ENCODE measurements at places on chromosomes 3 and 15.

DNA sequence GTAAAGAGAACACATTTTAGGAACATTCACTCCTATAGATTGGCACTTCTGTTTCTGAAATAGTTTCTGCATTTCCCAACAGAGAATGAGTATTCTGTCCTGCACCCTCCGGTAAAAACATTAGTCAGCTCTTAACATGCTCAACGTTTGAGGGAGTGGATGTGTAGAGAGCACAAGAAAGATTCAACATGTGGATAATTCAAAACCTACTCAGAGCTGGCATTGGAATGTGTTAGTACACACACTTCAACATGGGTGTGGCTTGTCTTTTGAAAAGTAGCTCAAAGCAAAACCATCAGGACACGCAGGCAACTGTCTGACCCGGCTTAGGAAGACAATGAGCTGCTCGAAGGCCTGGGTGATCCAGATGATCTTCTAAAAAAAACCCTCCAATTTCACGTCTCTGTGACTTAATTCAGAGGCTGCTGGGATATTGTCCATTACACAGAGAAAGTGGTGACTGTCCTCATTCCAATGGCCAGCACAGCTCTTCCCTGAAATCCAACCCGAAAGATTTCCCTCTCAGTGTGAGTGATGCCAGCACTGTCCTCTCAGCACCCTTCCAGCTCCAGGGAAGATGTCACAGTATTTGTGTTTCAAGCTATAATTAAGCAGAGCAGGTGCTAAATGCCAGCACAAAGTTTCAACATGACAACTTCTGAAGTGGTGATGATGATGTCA is 18.1 kb downstream of the FBN1 start:
- no peak for DNase-seq

DNA sequence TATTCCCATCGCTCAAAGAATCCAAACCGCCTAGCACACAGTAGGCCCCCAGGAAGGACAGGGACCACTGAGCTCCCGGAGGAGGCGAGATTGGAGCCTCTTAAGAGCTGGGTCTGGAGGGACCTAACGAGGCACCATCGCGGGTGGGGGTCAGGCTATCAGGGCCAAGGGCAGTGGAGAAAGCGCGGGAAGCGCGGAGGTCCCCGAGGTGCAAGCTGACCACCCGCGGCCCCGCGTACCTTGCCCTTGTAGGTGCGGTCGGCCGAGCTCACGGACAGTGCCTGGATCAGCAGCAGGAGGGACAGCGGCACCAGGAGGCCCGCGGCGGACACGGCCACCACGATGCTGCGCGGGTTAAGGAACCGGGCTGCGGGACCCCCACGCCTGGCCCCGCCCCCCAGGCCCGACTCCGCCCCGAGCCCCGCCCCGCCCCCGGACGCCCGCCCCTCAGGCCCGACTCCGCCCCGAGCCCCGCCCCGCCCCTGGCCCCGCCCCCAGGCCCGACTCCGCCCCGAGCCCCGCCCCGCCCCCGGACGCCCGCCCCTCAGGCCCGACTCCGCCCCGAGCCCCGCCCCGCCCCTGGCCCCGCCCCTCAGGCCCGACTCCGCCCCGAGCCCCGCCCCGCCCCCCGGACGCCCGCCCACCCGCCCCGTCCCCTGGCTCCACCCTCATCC is 3.9 kb downstream of the ZDHHC19 start:
- peak; percentile 18 for DNase-seq

- DNase-seq: no peak
Measured at GRCh38 chr3:12991861-12992281, 81.4 kb downstream of the IQSEC1 start.

- DNase-seq: no peak
Measured at GRCh38 chr15:43253431-43254403, 13.0 kb downstream of the TGM5 start.

- no peak for DNase-seq
Measured at GRCh38 chr15:38154255-38154654, 98.4 kb upstream of the SPRED1 start.

- no peak for DNase-seq
Measured at GRCh38 chr3:7410782-7411181, 549.9 kb downstream of the GRM7 start.

- DNase-seq: no peak
Measured at GRCh38 chr3:24174614-24175013, 229.5 kb downstream of the NR1D2 start.

DNA sequence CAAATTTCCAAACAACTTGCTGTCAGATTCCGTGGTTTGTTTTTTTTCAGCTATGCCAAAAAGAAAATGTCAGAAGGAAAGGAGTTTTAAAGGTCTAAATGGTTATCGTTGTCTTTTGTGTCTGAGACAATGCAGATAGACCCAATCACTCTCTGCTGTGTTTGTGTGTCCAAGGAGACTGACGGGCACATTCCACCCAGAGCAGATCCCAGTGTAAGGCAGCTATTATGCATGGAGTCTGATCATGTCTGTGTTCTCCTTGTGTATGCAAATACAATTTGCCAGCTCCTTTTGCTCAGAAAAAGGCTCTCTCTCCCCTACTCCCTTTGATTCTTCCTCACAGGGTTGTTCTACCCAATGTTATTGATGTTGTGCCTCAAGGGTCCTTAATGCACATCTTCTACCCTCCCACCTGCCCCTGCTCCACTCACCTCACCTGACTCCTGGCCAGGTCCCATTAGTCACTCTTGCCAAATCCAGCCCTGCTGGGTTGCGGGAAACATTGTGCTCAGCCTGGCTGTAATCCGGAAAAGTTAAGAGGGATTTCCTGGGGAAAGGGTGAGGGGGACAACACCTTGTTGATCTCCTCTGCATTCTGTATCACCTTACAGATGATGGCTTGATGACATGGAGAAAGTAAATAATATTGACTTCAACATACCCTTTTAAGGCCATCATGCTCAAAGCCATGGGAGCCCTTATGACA is 61.0 kb downstream of the OTOL1 start:
- no peak for DNase-seq

GRCh38 chr3:134927599-134927998 is 132.5 kb downstream of the EPHB1 start:
- no peak for DNase-seq

DNA sequence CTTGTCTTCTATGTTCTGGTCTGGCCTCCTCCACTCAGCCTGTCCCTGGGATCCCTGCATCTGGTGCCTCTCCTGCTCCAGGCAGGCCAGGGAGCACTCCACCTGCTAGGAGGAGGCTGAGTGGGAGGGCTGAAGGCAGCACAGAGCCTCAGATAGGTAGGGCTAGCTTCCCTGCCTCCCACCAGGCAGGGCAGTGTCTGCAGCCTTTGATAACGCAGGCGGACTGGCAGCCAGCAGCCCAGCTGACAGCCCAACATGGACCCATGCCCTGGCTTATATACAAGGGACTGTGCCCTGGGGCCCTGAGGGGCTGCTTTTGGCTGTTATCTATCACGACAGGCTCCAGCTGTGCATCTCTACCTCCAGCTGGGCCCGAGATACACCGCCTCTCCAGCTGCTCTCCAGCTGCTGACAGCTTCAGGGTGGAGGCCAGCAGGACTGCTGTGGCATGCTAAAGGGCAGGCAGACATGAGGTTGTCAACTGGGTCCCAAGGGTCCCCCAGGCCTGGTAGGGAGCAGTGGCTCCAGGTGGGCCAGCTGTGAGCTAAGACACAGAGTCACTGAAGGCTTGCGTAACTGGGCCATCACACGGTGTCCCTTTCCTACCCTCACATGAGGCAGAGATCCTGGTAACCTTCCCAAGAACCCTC is 5.2 kb upstream of the CLK3 start:
- no peak for DNase-seq

DNA sequence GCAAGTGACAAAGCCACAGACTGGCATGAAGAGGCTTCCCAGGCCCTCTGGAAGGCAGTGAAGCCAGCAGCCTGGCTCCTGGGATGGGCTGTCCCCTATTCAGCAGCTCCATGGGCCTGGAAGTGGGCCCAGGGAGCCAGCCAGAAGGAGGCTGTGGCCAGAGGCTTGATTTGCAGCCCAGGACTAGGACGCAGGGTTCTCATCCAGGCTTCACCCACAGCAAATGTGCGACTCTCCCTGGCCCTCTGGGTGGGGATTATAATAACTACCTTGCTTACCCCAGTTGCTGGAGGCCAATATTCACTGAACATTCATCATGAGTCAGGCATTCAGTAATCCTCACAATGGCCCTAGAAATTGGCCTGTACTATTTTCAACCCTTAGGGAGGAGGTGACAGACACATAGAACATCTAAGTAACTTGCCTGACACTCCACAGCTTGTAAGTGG is 24.6 kb upstream of the SRP14 start:
- DNase-seq: no peak

- DNase-seq: no peak
Measured at GRCh38 chr3:184635126-184635525, 73.5 kb downstream of the EPHB3 start.

- no peak for DNase-seq
Measured at GRCh38 chr15:65862682-65863081, 6.6 kb upstream of the RAB11A start.

GRCh38 chr3:168134931-168135330 is 39.2 kb upstream of the GOLIM4 start:
- no peak for DNase-seq

DNA sequence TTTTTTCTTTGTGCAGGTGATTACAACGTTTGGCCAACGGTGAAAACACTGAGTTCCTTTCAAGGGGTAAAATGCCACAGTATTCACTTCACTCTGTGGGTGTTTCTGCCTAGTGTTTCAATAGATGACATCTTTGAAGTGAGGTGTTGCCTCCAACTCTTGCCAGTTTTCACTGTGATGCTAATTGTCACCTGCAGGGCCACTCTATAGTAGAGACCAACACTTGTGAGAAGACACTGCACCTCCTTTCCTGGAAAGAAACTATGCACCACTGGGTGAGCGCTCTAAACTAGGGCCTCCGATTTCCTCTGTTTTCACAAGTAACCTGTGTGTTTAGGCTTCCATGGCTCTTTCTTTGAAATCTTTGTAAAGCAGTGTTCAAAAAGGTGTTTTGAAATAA is 98.3 kb downstream of the THRB start:
- DNase-seq: no peak

GRCh38 chr15:67783303-67783702 is 42.0 kb upstream of the SKOR1 start:
- peak; percentile 15 for DNase-seq

DNA sequence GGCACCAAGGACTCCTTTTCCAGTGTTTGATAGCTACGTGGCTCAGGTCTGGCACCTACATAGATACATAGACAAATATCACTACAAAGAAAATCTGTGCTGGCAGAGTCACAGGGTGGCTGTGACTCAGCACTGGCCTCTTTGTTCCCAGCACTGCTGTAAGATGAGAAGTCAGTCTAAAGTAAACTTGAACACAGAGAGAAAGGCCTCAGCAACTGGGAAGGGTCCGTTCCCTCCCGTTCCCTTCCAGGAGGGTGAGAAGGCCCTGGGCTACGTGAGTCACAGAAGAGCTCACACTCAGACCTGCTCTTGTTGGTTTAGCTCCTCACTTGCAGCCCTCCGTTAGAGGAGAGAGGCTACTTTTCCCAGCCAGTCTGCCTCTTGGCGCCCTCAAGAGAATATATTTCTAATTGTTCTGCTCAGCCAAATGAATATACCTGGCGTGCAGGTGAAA is 23.1 kb downstream of the ANXA2 start:
- DNase-seq: no peak

GRCh38 chr15:70632079-70632478 is 131.3 kb downstream of the UACA start:
- no peak for DNase-seq

GRCh38 chr3:109930582-109930981 is 593.2 kb upstream of the DPPA4 start:
- DNase-seq: no peak

DNA sequence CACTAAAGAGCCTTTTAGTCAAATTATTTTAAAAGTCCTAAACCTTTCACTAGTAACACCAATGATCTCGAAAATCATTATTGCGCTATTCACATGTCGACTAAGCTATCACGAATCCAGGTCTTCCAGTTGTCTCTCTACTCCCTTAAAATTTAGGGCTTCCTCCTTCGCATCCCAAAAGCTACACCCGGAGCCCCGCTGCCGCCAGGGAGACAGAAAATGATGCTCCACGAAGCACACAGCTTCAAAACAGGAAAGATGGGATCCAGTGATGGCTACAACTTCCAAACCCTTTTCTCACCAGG is 253 bp downstream of the IFT80 start:
- no peak for DNase-seq

DNA sequence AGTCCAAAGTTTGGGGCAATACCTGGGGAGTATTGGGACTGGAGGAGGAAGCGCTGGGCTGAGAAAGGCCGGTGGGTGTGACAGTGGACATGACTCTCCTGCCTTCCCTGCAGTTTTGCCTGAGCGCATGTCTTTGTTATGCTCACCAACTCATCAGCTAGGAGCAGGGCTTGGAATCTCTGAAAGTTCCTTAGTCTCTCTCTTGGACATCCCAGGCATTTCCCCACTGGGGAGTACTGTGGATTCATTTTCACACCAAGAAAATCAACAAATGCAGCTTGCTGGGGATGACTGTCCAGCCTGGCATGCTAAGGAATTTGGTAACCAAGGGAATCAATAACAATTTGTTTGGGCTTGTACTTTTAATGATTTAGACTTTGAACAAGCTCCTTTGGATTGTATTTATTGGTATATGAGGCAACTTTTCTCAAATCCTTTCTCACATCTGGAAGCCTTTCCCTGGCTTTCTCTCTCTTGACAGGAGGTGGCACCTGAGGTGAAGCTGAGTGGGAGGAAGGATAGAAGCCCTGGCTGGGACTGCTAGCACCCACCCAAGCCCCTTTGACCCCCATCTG is 48.5 kb upstream of the CHST2 start:
- no peak for DNase-seq

DNA sequence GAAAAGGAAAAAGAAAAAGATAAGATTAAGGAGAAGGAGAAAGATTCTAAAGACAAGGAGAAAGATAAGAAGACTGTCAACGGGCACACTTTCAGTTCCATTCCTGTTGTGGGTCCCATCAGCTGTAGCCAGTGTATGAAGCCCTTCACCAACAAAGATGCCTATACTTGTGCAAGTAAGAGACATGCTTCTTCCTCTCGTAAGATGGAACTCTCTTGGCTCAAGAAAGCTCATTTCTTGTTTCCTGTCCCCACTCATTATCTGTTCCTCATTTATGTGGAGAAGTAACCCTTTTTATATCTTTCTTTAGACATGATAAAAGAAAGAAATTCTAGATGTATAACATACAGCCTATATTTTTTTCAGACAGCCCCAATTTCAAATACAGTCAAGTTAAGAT is 101.4 kb downstream of the KLHL25 start:
- DNase-seq: no peak

- DNase-seq: no peak
Measured at GRCh38 chr15:73990250-73991005, 1.7 kb downstream of the STOML1 start.

- no peak for DNase-seq
Measured at GRCh38 chr15:70690491-70691276, 72.7 kb downstream of the UACA start.

GRCh38 chr3:155154255-155154654 is 74.1 kb downstream of the MME start:
- DNase-seq: no peak

DNA sequence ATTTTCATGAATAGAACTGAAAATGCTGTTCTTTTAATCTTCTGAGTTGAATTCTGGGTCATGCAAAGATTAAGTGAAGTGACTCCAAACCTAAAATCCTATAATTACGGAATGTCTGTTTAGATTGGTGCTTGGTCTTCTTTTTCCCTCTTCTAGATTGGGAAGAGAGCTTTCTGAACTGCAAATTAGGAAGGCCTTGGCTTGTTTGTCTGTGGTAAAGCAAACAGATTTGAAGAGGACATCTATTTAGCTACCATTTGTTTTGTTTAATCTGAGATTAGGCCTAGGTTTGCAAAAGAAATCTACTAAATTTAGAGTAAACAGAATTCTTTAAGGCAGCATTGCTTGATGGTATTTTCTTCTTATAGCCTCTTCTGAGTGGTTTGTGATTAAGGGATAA is 23.5 kb downstream of the PAQR9 start:
- no peak for DNase-seq
